ENCODE measurements at places on chromosomes 7 and 10.
A peak's percentile ranks its signal among the peaks of the same experiment; 100 is the strongest.

- DNase-seq = no peak
Measured at GRCh38 chr10:42940487-42941294, 136.2 kb upstream of the RET start.

GRCh38 chr10:45558425-45558824 is 114.1 kb downstream of the ZFAND4 start:
- no peak for DNase-seq

- no peak for DNase-seq
Measured at GRCh38 chr7:92708111-92709042, 118.2 kb upstream of the FAM133B start.

GRCh38 chr10:8967061-8967460 is 912.6 kb downstream of the GATA3 start:
- no peak for DNase-seq

DNA sequence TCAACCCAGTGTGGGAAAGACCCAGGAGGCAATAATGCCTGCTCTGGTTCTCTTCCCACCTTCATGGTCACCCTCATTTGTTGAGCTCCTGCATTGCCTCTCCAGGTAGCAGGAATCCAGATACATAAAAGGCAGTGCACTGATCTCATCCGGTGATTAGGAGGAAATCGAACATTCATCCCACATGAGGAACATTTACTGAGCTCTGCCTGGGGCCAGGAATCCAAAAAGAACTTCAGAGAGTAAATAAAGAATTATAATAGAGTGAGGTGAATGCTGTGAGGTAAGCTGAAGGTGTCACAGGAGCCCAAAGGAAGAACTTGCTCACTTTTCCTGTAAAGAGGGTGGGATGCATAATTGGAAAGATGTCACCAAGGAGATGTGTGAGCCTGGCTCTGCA is 121.2 kb downstream of the RALA start:
- DNase-seq = no peak

DNA sequence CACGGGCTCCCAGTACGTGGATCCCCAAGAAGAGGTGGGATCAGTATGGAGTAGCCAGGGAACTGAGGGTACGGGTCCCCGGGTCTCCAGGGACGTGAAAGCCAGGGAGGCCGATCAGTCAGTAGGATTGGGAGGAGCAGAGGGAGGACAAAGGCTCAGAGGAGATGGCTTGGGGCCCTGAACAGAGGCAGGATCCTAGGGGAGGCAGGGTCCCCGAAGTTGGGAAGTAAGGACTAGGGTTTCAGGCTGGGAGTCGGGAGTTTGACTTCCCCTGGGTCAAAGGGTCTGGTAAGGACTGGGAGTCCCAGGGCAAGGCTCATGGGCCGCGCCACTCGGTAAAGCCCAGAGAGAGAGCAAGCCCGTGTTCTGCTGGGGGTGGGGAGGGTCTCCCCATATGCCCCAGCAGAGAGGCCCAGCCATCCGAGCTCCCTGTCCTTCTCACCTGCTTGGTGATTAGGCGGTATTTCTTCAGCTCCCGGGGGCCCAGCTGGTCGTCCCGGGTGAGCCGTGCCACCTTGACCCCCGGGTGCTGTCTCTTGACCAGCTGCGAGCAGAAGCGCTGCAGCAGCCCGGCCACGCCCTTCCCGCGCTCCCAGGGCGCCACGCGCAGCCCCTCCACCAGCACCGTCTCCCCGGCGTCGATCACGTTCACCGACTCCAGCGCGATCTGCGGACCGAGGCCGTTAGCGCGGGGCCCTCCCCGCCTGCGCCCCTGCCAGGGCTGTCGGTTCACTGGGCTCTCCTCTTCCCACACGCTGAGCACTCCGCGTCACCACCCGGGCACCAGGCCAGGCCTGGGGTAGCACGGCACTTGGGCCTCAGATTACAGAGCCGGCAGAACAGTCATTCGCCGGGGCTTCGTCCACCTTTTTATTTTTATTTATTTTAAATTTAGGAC is 7.0 kb downstream of the NAT16 start:
- DNase-seq = no peak

DNA sequence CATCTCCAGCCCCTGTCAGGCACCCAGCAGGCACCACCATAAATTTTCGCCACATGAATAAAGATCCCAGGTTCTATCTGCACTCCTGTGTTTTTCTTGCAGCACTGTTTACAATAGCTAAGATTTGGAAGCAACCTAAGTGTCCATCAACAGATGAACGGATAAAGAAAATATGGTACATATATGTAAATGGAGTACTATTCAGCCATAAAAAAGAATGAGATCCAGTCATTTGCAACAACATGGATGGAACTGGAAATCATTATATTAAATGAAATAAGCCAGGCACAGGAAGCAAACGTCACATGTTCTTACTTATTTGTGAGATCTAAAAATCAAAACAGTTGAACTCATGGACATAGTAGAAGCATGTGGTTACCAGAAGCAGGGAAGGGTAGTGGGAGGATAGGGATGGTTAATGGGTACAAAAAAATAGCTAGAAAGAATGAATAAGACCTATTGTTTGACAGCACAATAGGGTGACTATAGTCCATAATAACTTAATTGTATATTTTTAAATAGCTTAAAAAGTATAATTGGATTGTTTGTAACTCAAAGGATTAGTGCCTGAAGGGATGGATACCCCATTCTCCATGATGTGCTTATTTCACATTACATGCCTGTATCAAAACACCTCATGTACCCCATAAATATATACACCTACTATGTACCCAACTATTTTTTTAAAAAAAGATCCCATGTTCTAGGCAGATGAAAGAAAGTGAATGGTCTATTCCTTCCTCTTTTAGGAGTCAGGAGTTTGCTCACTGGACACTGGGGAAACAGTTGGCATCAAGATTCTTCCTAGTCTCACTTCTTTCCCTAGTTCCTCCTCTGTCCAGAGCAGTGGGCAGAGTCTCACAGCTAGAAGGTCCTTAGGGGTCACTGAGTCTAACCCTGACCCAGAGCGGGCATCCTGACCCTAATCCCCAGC is 1.0 kb upstream of the NPFFR1 start:
- no peak for DNase-seq

- DNase-seq = no peak
Measured at GRCh38 chr7:114889646-114890285, 32.1 kb upstream of the MDFIC start.

GRCh38 chr10:132624847-132625471 is 87.4 kb downstream of the INPP5A start:
- DNase-seq = no peak

DNA sequence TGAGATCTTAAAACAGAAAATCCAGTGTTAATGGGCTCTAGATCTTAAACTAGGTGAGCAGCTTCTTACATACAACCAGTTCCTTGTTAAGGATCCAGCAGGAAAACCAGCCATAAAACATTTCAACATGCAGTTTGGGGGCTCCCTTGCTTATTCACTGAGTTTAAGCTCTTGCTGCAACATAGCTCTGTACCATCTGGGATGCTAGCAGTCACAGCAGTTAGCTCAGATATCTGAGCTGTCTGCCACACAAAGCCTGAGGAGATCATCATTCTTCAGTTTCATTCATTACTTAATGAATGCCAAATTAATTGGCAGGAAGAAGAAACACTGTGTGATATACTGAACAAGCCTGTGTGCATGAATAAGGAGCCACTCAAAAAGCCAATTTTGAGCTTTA is 62.8 kb downstream of the PODXL start:
- DNase-seq = no peak

DNA sequence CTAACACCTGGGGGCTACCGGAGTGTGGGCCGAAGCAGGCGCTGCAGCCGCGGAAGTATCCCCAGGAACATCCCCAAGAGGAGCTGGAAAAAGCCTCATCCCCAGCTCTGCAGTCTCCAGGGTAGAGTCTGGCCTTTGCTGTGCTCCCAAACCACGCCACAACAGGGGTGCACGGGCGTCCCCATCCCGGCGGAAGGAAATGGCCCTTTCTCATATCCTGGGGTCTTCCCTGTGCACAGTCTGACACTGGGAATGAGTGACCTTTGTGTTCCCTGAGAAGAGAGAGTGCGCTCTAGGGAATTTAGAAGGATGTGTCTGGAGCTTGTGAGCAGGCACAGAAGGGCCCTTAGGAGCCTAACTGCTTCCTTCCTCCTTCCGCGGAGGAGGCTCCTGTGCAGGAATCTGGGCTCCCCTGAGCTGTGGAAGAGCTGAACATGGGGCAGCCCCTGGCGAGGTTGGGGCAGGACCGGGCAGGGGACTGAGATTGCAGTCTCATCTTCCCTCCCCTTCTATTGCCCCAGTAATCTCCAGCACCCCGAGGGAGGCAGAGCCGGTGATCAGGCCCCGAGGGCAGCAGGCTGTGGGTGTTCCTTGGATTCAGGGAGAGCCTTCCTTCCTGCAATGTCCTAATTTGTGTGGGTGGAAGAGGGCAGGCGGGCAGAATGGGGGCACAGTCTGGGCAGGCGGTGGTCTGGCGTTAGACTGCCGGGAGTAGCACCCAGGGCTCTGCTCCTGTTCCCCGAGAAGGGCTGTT is 1.3 kb downstream of the REPIN1 start:
- DNase-seq = no peak

DNA sequence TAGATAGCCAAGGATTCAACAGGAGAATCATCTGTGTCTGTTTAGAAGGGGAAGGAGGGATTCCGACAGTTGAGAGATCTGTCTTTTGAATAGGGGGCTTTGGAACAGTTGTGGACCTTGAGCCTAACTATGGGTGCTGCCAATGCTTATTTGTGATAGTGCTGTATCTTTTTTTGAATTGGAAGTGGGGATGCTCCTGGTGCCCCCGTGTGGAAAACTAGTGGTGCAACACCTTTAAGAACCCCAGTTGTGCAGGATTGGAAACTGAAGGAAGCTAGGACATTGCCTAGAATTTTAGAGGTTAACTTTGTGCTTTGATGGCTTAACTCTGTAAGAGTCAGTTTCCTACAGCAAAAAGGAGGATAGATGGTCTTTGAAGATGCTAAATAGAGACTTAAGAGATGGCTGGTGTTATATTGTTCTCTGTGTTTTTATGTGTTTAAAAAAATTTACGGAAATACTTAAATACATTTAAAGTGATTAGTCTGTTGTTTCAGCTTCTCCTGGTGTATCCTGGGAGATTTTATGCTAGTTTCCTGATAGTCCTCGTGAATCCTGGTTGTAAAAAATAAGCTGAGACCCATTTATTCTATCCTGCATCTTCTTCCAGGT is 69.3 kb downstream of the AP3M1 start:
- no peak for DNase-seq

DNA sequence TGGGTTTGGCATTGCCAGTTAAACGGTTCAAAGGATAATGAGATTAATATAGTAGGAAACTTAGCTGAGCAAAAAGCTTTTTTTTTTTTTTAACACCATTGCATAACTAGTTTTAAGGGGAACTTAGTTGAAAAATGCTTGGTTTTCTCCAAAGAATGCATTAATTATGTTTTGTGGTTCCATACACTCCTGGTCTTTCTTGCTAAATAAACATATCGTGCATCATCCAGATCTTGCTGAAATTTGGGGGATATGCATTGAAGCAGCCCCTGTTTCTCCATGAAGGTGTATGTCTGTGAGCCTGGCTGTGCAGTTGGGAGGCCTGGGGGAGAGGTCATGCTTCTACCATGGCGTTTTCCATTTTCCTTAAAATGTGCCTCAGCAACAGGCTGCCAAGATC is 558.2 kb upstream of the GALNT17 start:
- no peak for DNase-seq

DNA sequence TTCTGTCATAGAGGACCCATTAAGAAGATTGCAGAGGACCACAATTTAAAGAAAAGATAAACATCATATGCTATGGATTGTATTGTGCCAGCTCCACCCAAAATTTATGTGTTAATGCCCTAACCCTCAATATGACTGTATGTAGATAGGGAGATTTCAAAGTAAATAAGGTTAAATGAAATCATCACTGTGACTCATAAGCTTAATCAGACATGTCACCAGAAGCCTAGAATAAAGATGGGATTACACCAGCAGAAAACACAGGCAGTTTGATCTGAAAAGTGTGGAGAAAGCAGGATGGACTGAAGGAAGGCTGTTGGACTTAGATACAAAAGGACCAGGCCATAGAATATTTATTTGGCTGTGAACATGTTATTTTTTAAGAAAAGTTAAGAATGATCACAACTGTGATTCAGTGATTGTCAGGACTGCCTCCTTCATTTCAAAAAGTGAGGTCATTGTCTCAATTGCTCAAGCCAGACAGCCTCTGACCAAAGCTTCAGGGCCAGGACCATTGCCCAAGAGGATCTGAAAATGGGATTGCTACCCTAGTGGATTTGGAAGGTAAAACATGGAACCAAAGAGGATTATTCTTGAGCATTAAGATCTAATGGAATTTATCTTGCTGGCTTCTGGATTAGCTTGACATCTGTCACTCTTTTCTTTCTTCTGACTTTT is 270.8 kb upstream of the POM121L12 start:
- DNase-seq = no peak

DNA sequence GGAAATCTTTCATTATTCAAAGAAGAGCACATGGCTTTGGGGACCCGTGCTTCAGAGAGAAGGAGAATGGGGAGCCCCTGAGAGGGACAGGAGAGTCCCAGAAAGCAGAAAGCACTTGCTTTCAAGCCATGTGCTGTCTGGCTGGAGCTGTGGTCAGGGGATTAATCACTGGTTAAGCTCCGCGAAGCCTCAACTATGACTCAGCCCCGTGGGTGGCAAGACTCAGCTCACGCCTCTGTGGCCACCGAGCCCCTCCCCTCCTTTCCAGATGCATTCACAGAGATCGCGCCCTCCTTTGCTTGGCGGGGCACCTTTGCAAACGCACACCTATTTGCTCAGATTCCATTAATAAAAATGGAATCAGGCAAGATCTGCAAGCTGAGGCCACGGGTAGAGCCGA is 202.9 kb upstream of the TCERG1L start:
- DNase-seq = peak; percentile 6

- DNase-seq = no peak
Measured at GRCh38 chr10:28177944-28178637, 124.8 kb downstream of the MPP7 start.

DNA sequence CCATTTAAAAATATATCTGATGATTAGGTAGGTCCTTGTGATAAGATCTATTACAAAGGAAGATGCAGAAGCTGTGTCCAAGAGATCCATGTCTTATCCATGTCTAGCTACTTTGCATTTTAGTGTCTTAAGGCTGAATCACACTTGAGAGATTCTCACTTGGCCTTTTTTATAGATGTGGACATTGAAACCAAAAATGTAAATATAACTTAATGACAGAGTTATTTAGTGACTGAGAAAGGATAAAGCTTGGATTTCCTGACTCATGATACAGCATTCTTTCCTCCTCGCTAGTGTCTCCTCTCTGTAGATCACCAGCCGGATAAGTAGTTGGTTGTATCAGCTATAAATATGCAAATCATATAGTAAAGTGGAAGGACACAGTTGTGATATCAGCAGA is 23.3 kb downstream of the INHBA start:
- DNase-seq = no peak

GRCh38 chr7:152383341-152384234 is 52.2 kb downstream of the KMT2C start:
- no peak for DNase-seq

GRCh38 chr10:5488272-5489161 is 10.9 kb downstream of the CALML5 start:
- DNase-seq = no peak

DNA sequence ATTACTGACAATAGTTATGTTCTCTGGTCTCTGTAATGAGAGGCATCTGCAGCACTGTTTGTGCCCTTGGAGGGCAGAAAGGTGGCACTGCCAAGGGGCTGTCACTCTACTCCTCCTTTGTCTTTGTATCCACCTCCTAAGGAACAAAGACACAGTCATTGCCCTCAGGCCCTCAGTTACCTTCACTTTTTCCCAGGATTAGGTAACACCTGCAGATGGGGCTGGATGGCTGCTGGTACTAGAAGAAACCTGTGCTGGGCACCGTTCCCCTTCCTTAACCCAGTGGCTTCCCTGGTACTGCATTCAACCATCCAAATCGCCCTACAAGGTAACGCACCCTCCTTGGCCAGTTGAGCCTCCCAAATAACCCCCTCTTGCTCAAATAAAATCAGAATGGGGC is 246.9 kb upstream of the NEBL start:
- DNase-seq = no peak

- DNase-seq = peak; percentile 11
Measured at GRCh38 chr7:73647725-73648592, 19.7 kb upstream of the VPS37D start.

Data from stimulated activated naive B cell treated with anti-CD40 and anti-IgM and Interleukin-4, amounts not matched to agents 10 μg/mL and 1 μg/mL and 100 μg/mL, for 72 hours (primary cell).